Neuronal stem cell (in vitro differentiated cells): ENCODE measurements at places on chromosomes 13 and 19.

DNA sequence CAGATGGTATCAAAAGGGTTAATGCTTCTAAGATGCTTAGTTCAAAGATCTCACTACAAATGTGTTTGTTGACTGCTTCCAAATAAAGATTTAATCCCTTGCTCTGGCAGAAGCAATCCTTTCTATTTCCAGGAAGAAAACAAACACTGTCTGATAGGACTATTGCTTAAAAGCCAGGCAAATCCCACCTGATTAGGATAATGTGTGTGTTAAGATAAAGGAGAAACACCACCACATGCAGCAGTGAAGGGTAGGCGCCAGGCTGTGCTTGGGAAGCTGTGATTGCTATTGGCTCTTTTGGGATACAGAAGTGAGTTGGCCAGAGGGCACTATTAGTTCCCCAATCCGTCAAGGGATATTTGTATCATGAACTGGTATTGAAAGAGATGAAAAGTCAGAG is 62.8 kb upstream of the LRCH1 start:
- no peaks in the 10 kb centered on the region for H3K4me1 ChIP-seq
- no peak for DNase-seq
- no peaks in the 10 kb centered on the region for H3K36me3 ChIP-seq
- no peak overlapping the region for H3K4me3 ChIP-seq
- no peaks in the 10 kb centered on the region for H3K27me3 ChIP-seq
- no peak overlapping the region for H3K27ac ChIP-seq

- no peaks in the 10 kb centered on the region for H3K36me3 ChIP-seq
- no peak for DNase-seq
- H3K4me1 ChIP-seq = peaks cover 4% of the 10 kb centered on the region
Measured at GRCh38 chr13:108326309-108326708, 56.8 kb downstream of the TNFSF13B start.

- H3K36me3 ChIP-seq = peaks cover 6% of the 10 kb centered on the region
- no peak overlapping the region for H3K27ac ChIP-seq
- no peak overlapping the region for H3K4me3 ChIP-seq
- no peak for DNase-seq
- no peaks in the 10 kb centered on the region for H3K27me3 ChIP-seq
Measured at GRCh38 chr19:48196933-48197665, 26.6 kb downstream of the ZSWIM9 start.

GRCh38 chr19:35641515-35642151 is at the start of gene ETV2:
Gene ETV2, plus strand, starts transcription at chr19:35641745. Its CDS starts 716 bp downstream, at chr19:35642461.
- H3K4me1 ChIP-seq = peaks cover 30% of the 10 kb centered on the region
- peak within 1 kb of the TSS; percentile 40 for H3K27ac ChIP-seq
- DNase-seq = no peak
- H3K4me3 ChIP-seq = no peak within 1 kb of the TSS
- no peaks in the 10 kb centered on the region for H3K27me3 ChIP-seq
- peaks cover 13% of the 10 kb centered on the region for H3K36me3 ChIP-seq

DNA sequence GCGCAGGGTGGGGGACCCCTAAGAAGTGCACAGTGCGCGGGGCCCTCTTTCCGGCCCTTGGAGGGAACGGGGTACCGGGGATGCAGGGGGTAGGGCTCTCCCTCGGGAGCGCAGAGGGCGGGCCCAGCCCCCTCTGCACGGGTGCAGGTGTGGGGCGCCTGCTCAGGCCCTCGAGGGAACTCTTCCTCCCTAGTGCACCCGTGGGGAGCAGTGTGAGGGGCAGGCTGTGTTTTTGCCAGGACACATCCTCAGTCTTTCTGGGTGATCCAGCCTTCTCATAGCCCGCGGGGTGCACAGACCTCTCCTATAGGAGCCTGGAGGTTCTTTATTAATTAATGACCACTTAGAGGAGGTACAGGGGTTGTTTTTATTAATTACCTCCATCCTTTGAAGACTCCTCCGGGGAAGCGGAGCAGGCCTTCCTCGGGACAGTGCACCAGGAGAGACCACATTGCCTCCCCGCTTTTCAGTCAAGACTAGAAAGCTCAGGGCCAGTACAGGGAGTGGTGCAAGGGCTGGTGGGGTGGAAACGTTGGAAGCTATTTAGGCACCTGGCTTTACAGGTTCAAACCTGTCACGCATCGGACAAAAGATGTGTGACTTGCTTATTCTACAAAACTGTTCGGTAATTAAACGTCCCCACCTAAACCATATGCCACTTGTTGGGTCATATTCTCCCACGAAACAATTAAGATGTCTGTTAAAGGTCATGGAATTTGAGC is 598 bp upstream of the GJB6 start:
- no peak for DNase-seq
- peaks cover 35% of the 10 kb centered on the region for H3K27me3 ChIP-seq
- no peaks in the 10 kb centered on the region for H3K36me3 ChIP-seq
- no peak overlapping the region for H3K27ac ChIP-seq
- peaks cover 7% of the 10 kb centered on the region for H3K4me1 ChIP-seq
- no peak overlapping the region for H3K4me3 ChIP-seq

DNA sequence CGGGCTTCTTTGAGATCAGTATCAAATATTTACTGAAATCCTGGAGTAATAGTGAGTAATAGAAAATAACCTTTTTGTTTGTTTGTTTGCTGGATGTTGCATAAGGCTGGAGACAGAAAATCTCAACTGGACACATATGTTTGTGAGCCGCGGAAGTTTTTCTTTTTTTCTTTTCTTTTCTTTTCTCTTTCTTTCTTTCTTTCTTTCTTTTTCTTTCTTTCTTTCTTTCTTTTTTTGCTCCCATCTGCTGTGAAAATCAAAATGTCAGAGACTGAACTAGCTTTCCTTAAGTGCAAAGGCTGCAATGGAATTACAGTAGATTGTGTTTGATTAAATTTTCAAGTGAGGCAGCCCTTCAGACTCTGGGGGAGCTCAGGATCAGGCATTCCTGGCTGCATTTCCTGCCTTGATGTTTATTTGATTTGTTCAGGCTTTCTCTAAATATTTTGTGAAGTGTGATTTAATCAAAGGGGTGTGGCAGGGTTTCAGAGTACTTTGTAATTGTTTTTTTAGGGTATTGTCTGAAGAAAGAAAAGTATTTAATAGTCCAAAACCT is 319 bp downstream of the FRY start:
- H3K27ac ChIP-seq = peak overlapping the region; percentile 96
- no peaks in the 10 kb centered on the region for H3K36me3 ChIP-seq
- peaks cover 13% of the 10 kb centered on the region for H3K4me1 ChIP-seq
- H3K27me3 ChIP-seq = no peaks in the 10 kb centered on the region

DNA sequence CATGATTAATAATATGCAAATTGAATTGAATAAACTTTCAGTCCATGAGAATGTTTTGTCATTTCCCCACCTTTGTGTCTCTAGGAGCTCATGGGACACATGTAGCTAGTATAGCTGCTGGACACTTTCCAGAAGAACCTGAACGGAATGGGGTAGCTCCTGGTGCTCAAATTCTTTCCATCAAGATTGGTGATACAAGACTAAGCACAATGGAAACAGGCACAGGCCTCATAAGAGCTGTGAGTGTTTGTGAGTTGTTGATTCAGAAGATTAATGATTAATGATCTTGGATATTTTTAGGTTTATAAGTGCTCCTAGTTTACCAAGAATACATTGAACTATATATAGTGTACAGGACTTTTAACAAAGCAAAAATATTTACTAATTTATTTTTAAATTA is 30.1 kb downstream of the TPP2 start:
- DNase-seq = no peak
- H3K27me3 ChIP-seq = no peaks in the 10 kb centered on the region
- H3K4me1 ChIP-seq = no peaks in the 10 kb centered on the region
- H3K27ac ChIP-seq = no peak overlapping the region
- peaks cover 93% of the 10 kb centered on the region for H3K36me3 ChIP-seq

- no peaks in the 10 kb centered on the region for H3K27me3 ChIP-seq
- H3K4me3 ChIP-seq = no peak overlapping the region
- no peak overlapping the region for H3K27ac ChIP-seq
- no peak for DNase-seq
- H3K4me1 ChIP-seq = no peaks in the 10 kb centered on the region
Measured at GRCh38 chr19:9456018-9456689, 20.8 kb upstream of the ZNF266 start.

- H3K27me3 ChIP-seq = peaks cover 2% of the 10 kb centered on the region
- no peaks in the 10 kb centered on the region for H3K4me1 ChIP-seq
- H3K27ac ChIP-seq = no peak overlapping the region
- no peak overlapping the region for H3K4me3 ChIP-seq
- DNase-seq = no peak
Measured at GRCh38 chr19:40332669-40333068, 15.5 kb downstream of the C19orf47 start.

DNA sequence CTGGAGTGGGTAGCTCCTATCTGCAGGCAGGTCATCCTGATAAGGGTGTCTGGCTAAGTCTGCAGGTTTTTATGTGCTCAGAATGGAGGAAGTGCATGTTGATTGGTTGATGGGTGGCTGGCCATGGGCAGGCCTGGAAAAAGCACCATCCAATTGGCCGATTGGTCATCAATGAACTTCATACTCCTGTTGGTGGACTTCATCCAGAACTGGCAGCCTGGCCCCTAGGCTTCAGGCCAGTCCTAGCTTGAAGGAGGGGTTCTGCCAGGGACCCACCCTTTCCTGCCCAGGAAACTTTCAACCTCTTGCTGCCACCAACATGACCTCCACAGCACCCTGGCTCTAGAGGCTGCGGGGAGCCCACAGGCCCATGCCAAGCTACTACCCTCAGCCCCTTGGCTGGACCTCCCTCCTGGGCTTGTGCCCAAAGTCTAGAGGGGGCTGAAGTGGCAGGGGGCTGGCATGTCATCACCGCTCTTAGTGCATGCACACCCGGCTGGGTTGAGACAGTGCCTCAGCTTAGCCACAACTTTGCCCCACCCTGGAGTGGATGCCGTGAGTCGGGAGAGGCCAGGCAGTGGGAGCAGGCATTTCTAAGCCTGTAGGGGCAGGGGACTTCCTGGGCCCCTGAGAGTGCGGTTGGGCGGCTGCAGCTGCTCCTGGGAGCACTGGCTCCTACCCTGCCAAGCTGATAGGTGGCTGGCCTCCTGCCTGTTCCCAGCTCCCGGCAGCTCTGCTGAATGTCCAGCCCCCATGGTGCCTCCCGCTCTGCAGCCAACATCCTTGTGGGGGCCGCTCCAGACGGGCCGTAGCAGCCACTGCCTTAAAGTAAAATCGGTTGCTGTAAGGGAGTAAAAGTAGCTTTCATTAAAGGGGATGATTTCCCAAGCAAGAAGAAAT is 13.2 kb downstream of the DNAJC15 start:
- no peaks in the 10 kb centered on the region for H3K36me3 ChIP-seq
- no peak for DNase-seq
- H3K4me3 ChIP-seq = no peak overlapping the region
- H3K27me3 ChIP-seq = no peaks in the 10 kb centered on the region

DNA sequence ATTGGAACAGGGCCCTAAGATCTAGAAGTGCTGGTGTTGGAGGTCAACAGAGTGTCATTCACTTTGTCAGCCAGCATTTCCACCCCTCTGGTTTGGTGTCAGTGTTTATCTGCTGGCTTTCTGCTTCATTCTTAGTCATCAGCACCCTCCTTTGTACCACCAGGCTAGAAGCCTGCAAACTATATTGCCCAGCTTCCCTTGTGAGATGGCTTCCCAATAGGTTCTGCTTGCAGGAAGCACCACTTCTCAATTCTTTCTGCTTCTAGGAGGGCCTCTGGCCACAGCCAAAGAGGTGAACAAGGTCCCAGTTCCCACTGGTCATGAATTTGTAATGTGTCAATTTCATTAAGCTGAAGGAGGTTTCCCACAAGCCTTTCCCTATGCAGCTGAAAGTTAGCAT is 36.4 kb upstream of the CALM3 start:
- no peak overlapping the region for H3K27ac ChIP-seq
- DNase-seq = no peak
- H3K4me1 ChIP-seq = no peaks in the 10 kb centered on the region
- no peaks in the 10 kb centered on the region for H3K36me3 ChIP-seq
- no peak overlapping the region for H3K4me3 ChIP-seq

DNA sequence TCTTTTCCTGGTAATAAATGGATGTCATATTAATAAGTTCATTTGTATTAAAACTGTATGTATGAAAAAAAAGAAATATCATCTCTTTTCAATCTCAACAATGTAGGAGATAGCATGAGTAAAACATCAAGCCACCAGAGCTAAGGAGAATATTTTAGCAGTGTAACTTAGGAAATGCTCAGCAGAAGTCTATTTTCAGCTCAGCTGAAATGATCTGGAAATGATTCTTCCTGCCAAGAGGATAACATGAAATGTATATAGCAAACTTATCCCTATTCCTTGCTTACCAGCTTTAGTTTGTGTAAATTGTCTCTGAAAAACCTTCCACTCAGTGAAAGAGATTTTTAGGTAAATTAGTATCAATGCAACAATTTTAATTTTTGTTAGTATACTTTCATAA is 1194.4 kb downstream of the SLITRK1 start:
- H3K27ac ChIP-seq = no peak overlapping the region
- no peaks in the 10 kb centered on the region for H3K27me3 ChIP-seq
- no peak overlapping the region for H3K4me3 ChIP-seq
- H3K4me1 ChIP-seq = no peaks in the 10 kb centered on the region

DNA sequence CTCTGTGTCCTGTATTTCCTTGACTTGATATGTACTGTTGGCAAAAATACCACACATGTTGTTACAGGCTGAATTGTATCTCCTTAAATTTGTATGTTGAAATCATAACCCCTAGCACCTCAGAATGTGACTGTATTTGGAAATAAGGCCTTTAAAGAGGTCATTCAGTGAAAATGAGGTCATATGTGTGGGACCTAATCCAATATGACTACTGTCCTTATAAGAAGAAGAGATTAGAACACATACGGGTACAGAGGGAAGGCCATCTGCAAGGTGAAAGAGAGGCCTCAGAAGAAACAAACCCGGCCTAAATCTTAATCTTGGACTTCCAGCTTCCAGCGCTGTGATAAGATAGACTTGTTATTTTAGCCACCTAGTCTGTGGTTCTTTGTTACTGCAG is 202.5 kb downstream of the NUFIP1 start:
- H3K4me3 ChIP-seq = no peak overlapping the region
- DNase-seq = no peak
- H3K36me3 ChIP-seq = no peaks in the 10 kb centered on the region
- H3K4me1 ChIP-seq = no peaks in the 10 kb centered on the region
- H3K27me3 ChIP-seq = no peaks in the 10 kb centered on the region
- no peak overlapping the region for H3K27ac ChIP-seq

DNA sequence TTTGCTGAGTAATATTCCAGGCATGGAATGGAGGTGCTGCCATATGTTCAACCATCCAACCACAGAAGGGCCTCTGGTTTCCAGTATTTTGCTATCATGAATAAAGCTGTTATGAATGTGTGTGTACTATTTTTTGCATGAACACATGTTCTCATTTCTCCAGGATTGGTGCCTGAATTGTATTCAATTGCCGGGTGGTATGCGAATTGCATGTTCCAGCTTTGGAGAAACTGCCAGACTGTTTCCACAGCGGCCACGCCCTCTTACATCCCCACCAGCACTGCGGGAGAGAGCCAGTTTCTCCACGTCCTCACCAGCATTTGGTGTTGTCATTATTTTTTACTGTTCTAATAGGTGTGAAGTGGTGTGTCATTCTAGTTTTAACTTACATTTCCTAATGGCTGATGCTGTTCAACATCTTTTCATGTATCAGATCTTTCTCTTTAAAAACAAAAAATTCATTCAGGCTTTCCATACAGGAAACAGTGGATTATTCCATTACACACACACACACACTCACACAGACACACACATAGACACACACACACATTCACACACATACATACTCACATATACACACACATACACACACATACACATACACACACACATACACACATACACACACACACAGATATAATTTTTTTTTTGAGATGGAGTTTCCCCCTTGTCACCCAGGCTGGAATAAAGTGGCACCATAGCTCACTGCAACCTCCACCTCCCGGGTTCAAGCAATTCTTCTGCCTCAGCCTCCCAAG is 154.1 kb downstream of the PTPRS start:
- H3K27ac ChIP-seq = no peak overlapping the region
- H3K4me1 ChIP-seq = no peaks in the 10 kb centered on the region
- H3K4me3 ChIP-seq = no peak overlapping the region
